Fibroblast of lung (primary cell): ENCODE measurements at places on chromosomes 5 and 9. TPM values are rescaled to one million over a fixed set of nuclear protein-coding genes. Genes with fewer than 3 reads are reported as not detected.

GRCh38 chr5:71743155-71743554 lies 24.1 kb downstream of the CARTPT start:
- DNase-seq, result no peak

GRCh38 chr9:107712390-107712789 lies 222.8 kb upstream of the KLF4 start:
- DNase-seq, result peak; percentile 91

DNA sequence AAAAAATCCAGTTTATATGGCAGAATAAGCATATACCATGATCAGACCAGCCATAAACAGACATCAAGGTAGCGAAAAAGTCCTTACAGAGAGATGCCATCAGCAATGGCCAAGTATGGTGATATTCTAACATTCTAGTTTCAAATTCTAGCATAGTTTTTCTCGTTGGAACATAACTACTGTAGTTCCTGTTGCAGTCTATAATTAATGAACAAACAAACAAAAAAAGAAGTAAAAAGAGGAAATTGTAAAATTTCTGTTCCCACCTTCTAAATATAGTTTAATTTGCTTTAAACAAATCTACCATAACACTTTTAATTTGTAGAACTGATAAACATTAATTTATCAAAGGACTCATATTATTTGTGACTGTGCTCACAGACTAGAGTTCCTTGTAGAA lies 9.9 kb upstream of the CD180 start:
- no peak for DNase-seq

DNA sequence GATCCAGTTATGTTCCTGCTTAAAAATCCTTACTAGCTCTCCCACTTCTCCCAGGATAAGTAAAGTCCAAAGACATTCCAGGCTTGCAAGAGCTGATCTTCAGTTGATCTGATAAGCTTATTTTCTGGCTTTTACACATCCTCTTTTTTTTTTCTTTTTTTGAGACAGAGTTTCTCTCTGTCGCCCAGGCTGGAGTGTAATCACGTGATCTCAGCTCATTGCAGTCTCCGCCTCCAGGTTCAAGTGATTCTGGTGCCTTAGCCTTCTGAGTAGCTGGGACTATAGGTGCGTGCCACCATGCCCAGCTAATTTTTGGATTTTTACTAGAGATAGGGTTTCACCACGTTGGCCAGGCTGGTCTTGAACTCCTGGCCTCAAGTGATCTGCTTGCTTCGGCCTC lies 37.3 kb upstream of the PTPN3 start:
- DNase-seq, result no peak

DNA sequence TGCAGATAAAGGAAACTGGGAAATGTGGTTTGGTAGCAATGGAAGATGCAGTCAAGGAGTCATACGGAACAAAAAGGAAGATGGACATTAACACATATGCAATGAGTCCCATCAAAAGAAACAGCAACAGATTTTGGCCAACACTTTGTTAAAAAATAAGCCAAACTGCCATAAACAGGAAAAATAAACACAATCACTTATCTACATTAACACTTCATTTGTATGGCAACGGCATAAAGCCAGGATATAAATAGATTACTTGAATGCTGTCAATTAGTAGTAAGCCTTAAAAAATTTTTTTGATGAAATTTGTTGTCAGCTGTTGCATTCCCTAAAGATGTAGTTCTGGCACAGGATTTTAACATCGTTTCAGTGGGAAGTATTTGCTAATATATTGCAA lies 190.8 kb downstream of the CDH12 start:
- no peak for DNase-seq

GRCh38 chr9:6014670-6015270 lies 654 bp downstream of the RANBP6 start:
- DNase-seq, result peak; percentile 34

GRCh38 chr5:54013556-54014194 lies 296.7 kb downstream of the ARL15 start:
- peak; percentile 99 for DNase-seq

DNA sequence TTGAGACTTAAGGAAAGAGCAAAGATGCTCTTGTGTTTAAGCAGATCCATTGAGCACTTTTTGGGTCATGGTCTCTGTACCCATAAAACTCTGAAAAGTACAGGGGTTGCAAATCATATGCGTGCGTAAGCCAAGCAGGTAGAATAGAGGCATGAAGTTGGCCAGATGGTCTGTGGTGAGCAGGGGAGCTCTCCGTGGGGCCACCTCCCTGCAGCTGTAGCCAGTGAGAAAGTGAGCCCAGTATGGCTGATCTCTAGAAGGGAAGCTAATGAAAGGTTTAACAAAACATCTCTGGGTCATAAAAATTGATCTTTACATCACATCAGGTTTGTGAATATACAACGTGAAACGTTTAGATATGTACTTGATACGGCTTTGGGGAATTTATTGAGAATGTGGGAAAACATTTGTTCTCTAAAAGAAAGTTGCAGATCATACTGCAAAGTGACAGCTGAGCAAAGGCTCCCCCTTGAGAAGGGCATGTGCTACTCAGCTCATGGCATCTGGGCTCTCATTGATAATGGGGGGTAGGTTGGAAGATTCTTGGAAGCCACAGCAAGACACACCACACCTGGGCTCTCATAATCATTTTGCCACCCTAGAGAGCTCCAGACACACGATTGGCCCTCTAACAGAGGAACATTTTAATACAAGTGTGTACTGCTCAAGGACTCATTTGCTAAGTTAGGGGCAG lies 30.6 kb downstream of the SH3GL2 start:
- no peak for DNase-seq

- DNase-seq, result no peak
Observed at GRCh38 chr5:138445547-138446271, 6.9 kb downstream of the REEP2 start.

DNA sequence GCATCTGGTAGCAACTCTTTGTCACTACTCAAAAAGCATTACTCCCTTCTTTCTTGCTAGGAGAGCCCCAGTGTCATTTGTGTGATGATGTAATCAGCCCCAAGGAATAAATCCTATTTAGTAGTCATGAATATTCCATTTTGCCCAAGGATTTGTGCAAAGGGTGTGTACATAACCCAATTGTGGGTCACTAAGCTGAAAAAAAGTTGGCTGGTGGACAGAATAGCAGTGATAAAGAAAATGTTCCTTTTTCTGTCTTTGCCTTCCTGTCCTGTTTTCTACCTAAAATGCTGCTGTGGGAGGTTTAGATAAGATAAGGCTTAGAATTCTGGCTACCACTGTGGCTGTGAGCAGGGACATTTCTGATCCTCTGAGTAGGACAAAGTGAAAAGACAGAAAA lies 223.1 kb upstream of the ITGA1 start:
- DNase-seq, result no peak

DNA sequence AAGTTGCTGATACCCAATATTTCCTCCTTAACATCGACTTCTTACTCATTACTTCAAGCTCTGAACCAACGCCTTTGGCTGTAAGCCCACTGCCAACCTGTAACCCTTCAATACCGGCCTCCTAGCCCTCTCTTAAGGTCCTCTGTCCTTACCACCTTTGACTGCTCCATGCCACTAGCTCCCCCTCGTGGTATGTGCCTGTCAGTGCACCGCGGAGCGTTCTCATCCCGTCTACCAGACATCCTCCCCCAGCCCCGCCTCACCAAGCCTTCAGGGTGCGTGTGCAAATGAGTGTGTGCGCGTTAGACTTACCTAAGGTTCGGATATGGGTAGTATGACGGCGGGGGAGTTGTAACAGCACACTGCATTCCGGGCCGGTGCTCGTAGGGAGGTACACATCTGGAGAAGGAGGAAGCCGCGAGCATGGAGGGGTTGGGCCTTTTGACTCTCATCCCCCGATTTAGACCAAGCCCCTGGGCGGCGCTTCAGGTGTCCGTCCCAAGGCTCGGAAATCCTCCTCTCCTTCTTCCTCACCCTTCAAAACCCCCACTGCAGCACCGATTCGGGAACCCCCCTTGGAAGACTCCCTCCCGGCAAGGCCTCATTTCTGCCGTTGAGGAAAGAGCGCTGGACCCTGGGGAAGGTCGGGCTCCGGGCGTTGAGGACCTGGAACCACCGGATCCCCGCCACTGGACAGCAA lies 2.8 kb upstream of the MYORG start:
- peak; percentile 56 for DNase-seq

- DNase-seq, result no peak
Observed at GRCh38 chr5:5810461-5810860, 388.0 kb downstream of the ICE1 start.

- no peak for DNase-seq
Observed at GRCh38 chr5:89097103-89097502, 214.1 kb upstream of the MEF2C start.

DNA sequence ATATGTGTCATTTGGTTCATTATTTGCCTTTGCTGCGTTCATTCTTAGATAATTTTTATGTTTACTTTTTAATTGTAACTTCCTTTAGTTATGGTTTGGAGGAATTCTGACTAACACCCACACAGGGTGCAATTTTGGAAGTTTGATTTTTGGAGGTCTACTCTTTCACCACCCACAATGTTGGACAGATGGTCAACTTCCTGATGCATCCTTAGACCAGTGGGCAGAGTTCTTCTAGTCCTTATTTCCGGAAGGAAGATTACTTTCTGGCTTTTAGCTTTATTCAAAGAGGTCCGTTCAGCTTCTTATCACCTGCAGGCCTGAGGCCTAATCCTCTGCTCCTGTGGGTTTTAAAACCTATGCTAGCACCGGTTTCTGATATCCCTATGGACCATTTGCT lies 126.7 kb downstream of the MTX3 start:
- DNase-seq, result no peak

DNA sequence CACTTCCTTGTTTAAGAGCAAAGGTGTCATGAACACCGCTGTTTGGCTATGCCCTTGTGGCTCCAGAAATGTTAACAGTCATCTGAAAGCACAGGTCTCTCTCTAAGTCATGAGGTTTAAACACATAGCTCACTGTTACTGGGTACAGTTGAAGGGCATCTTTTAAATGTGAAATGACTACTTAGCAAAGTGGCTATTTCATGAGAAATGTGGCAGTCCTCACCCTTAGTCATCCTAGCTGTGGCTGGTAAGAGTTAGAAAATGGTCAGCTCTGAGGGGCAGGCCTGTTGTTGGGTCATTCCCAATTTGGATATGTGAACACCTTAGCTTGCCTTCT lies 24.2 kb upstream of the TMEM171 start:
- peak; percentile 14 for DNase-seq

GRCh38 chr5:54822324-54822687 lies 163.1 kb downstream of the ESM1 start:
- peak; percentile 27 for DNase-seq

- no peak for DNase-seq
Observed at GRCh38 chr9:112093147-112093869, 81.8 kb downstream of the SUSD1 start.

DNA sequence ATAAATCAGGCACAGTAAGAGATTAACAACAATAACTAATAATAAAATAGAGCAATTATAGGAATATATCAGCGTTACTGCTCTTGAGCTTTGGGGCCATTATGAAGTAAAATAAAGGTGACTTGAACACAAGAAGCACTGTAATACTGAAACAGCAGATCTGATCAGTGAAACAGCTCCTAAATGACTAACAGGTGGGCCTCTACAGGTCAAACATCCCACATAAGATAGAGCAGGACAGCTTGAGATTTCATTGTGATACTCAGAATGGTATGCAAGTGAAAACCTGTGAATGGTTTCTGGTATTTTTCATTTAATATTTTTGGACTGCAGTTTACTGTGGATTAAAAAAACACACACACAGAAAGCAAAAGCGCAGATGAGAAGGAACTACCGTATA lies 24.0 kb upstream of the MAP3K1 start:
- no peak for DNase-seq

- DNase-seq, result no peak
Observed at GRCh38 chr9:69646810-69647209, 25.4 kb downstream of the APBA1 start.

GRCh38 chr5:39943811-39944210 lies 519.0 kb upstream of the DAB2 start:
- DNase-seq, result no peak

DNA sequence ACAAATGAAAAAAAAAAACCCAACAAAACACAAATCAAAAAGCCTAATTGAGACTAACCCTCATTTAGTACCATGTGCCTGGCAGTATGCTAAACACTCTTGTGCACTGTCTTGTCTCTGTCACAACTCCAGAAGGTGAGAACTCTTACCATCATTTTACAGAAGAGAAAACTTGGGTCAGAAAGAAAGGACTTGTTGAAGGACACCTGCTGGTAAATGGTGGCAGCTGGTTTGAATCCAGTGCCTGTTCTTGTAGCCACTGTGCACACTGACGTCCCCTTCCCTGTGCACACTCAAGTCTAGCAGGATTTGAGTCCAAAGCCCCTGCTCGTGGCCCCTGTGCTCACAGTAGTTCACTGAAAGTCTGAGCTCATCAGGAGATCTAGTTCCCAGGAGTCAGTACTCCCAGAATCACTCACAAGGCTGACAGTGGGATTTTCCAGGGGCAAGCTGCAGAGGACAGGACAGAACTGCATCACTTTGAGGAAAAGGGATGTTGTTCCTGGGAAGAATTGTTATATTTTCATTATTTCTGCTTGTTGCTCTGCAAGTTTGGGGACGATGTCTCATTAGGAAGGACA lies 43.0 kb upstream of the HSD17B4 start:
- no peak for DNase-seq

DNA sequence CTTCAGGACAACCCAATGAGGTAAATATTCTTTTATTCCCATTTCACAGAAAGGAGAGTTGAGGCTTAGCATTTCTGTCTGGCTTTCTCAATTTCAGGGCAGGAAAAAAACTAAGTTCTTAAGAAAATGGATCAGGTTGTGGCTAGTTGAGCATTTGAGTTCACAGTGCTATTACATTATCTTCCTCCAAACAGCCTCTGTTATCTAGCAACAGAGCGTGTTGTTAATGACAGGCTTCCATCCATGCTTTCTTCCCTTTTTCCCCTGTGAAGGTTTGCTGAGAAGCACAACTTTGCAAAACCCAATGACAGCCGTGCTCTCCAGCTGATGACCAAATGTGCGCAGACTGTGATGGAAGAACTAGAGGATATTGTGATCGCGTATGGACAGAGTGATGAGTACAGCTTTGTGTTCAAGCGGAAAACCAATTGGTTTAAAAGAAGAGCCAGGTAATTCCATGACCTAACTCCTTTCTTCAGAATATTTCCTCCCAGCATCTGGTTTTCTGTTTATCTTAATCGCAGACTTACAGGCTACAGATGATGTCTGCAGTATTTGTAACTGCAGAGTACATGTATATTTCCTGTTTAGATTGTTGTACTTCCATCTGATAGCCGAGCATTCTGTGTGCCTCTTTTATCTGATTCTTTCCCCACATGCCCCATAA lies 1.5 kb downstream of the THG1L start:
- no peak for DNase-seq

Gene HMMR
- total RNA-seq, result 1.3 and 19.7 TPM in 2 replicates

Gene F2R
- 164 and 265 TPM in 2 replicates for total RNA-seq

Gene CDC26
- total RNA-seq, result 33.9 and 48.0 TPM in 2 replicates

Gene CCDC180
- total RNA-seq, result 1.8 and 2.5 TPM in 2 replicates

Gene CCDC192
- not detected in 2 replicates for total RNA-seq

Gene C8G
- total RNA-seq, result 1.2 TPM in 1 of 2 replicates, not detected in the other

Gene PCDHGA5
- 1.5 and 2.6 TPM in 2 replicates for total RNA-seq

Gene CCNB1
- 8.2 and 74.3 TPM in 2 replicates for total RNA-seq
